ENCODE measurements at places on chromosomes 7 and 10.

DNA sequence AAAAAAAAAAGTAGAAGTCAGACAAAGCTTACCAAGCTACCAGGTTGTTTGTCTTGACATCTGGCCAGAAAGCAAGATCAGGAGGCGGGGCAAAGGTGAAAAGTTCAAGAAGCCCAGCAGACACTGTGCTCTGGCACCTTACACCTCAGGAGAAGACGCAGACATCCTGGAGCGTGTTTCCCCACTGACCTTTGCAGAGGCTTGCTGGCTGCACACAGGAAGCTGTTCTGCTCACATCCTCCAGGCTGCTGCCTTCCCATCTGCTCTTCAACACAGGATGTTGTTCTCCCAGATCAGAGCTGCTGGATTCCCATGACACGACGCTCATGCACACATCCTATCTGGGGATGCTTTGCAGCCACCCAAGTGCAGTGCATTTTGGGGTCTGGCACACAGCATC is 174.4 kb upstream of the KIAA1217 start:
- no peak for DNase-seq

DNA sequence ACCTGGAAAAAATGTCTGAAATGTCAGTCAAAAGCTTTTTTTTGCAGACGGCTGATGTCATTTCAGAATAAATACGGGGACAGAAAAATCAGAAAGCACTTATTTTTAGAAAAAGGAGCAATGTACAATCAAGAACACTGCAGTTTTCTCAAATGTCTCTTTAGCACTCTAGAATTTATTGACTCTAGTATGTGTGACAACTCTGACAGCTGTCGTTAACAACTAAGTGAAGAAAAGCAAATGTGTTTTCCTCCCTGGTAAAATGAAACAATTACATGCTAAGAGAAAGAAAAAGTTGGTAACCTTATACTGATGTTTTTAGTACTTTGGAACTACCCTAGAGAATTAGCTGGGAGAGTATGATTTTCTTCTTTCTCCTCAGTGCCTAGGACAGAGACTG is 497.4 kb downstream of the GRM8 start:
- no peak for DNase-seq

DNA sequence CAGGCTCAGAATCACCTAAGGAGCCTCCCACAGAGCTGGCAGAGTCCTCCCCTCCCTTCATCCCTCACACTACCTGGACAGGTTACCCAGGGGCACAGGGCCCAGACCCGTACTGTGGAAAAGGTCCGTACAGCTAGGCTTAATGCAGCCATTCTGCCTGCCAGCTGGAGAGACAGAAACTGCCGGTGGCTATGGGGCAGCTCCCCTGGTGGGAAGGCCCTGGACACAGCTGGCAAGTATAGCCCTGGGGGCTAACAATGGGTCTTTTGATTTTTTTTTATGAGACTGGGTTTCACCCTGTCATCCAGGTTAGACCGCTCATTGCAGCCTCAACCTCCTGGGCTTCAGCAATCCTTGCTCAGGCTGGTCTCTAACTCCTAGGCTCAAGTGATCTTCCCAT is 68.3 kb downstream of the GNA12 start:
- no peak for DNase-seq

- peak; percentile 63 for DNase-seq
These were observed at the start of gene DLG5 for GRCh38 chr10:77926566-77927401. Gene DLG5 (minus strand): TSS chr10:77926755. CDS start chr10:77926520, 235 bp downstream.

- peak; percentile 86 for DNase-seq
These were observed 94.0 kb downstream of the GRK5 start for GRCh38 chr10:119301397-119301796.

GRCh38 chr7:90923541-90923997 is 327.4 kb downstream of the CDK14 start:
- DNase-seq: no peak

DNA sequence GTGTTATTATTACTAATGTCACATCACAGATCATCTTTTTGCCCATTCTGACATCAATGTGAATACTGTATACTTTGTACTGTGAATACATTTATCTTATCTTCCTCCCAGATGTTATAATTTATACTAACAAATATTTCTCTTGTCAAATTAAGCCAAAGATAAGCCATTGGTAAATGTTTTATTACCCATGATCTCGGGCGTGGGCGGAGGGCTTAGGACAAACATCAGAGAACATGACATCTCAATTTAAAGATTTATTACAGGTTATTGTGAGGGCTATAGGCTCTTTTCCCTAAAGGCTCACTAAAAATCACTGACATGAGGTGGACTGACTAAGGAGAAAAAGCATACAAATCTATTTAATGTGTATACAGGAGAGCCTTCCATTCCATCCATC is 58.2 kb upstream of the DGKB start:
- DNase-seq: no peak

GRCh38 chr10:28180654-28181053 is 122.2 kb downstream of the MPP7 start:
- DNase-seq: no peak

- DNase-seq: no peak
These were observed 49.9 kb downstream of the NRCAM start for GRCh38 chr7:108406222-108406890.

DNA sequence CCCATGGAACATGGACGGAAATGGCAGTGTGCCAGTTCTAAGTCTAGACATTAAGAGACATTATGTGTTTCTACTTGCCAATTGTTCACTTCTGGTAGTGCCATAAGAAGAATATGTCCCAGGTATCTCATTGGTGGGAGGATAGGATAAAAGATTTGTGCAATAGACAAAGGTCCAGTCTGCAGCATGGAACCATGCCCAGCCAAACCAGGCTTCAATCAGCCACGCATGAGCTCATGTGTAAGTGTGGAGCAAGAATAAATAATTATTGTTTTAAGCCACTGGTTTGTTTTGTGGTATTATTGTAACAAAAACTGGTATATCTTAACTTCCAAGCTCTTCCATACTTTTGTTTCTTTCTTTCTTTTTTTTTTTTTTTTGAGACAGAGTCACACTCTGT is 153.6 kb upstream of the CTTNBP2 start:
- no peak for DNase-seq

GRCh38 chr10:112330162-112330561 is 43.8 kb upstream of the ACSL5 start:
- DNase-seq: no peak

- no peak for DNase-seq
These were observed 50.2 kb downstream of the LOXL4 start for GRCh38 chr10:98217801-98218200.

GRCh38 chr10:50508315-50509051 is 115.3 kb downstream of the SGMS1 start:
- DNase-seq: peak; percentile 74

DNA sequence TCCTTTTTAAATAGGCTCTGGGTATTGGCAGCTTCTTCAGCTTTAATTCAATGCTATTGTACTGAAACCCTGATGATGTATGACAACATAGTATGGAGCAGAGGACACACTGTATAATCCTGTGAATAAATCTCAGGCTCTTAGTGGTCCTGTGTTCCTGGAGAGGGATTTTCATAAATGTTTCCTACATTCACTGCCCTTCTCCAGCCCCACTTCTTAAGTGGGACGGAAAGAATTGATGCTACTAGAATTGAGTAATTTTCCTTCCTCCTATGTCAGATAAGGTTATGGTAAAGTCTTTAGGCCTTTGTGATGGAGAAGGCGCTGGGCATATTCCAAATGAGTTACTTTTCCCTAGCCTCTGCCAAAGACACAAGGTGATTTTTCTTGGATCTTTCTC is 779.4 kb downstream of the TNS3 start:
- no peak for DNase-seq

GRCh38 chr7:30389791-30390190 is 88.8 kb downstream of the NOD1 start:
- DNase-seq: no peak

- no peak for DNase-seq
These were observed 34.8 kb upstream of the PURB start for GRCh38 chr7:44920119-44920518.

DNA sequence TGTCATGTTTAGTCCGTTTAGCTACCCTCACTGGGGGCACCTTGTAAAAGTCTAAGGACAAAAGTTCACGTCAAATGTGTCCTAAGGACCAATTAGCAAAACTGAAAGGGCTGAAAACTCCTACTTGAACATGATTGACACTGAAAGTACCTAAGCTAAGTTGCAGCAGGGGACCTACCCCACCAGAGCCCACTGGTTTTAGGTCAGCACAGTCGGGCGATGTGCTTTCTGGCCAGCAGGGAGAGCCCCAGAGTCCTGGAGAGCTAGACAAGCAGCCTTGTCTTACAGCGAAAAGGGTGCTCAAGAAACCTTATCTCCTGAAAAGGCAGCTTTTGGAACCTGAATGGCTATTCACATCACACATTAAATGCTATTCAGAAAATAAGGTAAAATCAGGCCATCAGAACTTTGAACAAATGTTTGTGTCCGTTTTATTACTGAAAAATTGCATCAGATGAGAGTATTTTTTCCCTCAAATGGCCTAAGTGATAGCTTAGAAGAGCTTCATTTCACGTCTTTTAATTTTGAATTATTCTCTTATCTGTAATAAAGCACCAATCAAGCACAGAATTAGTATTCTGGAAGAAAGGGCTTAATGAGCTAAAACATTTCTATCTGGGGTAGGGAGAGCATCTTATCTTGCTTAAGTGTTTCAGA is 52.2 kb upstream of the MKI67 start:
- peak; percentile 77 for DNase-seq

DNA sequence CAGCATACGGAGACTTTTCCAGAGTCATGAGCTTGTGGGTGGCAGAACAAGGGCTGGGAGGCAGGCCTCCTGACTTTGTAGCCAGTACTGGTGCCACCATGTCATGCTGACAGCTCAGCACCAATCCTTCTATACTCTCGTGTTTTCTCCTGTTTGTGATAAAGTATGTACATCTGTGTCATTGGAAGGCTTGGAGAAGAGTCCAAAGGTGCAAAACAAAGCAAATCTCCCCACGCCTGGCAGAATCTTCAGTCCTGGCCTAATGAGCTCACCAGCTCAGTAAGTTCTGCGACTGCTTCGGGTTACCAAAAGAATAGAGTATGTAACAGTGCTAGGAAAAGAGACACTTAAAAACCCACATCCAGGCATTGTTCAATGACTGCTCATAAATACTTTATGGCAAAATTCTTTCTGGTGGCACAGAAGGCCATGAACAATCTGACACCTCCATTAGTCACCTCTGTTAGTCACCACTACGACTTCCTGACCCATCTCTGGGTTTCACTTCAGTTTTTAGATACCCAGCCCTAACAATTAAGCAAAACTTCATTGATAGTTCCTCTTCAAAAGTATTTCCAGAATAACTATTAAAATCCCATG is 24.5 kb downstream of the STEAP1 start:
- DNase-seq: no peak

DNA sequence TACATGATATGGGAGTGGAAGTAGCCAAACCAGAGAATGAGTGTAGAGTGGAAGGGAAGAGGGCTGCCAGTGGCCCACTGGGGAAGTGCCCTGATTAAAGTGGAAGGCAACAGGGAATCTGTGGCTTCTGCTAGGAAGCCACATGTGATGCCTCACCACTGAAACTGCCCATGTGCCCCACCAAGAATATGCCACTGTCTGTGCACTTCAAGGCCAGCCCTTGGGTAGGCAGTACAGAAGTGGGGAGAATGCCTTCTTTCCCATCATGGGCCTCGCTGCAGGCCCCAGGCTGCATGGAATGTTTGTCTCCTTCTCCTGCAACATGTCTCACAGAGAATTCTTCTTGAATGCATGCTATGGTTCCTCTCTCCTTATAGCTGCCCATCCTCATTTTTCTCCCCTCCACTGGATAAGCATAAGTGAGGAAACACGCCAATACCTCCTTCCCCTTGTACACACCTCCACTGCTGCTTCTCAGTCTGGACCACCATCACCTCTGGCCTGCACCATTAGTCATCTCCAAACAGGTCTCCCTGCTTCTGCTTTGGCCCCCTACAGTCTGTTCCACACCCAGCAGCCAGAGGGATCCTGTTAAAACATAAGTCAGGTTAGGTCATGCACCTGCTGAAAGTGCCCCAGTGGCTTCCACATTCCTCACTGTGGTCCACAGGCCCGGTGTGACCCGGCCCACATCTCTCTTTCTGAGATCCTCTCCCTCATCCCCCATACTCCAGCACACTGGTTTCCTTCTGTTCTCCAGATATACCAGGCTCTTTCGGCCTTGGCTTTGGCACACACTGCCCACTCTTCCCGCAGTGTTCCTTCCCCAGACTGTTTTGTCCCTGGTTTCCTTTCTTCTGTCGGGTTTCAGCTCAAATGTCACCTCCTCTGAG is 37.1 kb downstream of the SNX10 start:
- DNase-seq: no peak

DNA sequence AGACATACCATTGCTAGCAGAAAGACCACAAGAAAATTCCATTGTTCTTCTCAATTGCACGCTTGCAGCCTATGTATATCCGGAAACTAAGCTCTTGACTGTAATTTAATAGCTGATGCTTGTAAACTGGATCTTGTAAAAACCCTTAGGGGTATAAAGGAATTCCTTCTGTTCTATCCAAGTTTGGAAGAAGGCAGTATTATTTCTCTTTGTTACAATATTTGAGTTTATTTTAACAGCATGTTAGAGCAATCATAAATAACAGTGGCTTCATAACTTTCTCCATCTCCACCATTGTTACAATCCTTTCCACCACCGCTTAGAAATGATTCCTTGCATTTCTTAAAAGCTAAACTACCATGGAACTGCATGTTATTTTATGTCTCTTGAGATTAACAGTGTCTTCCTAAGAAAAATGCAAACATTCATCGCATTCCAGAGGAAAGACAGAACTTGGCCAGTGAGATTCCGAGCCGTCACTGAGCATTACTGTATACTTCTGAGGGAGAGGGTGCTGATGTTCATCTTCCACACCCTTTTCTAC is 92.5 kb downstream of the TRIL start:
- DNase-seq: no peak

DNA sequence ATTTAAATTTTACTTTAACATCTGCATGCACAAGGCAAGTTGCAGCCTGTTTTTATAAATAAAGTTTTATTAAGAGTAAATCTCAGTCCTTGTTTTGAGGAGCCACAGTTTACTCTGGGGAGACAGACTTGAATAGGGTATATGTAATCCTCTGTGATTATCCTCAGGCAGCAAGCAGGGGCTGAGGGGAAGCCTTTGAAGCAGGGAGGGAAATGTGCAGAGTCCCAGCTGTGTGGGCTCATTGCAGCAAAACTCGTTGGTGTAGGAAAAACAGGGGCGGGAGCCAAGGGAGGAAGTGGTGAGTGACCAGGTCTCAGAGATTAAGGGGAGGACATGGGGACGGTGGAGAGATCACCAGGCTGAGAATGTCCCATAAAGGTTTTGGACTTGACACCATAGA is 34.3 kb upstream of the SMC3 start:
- DNase-seq: no peak

DNA sequence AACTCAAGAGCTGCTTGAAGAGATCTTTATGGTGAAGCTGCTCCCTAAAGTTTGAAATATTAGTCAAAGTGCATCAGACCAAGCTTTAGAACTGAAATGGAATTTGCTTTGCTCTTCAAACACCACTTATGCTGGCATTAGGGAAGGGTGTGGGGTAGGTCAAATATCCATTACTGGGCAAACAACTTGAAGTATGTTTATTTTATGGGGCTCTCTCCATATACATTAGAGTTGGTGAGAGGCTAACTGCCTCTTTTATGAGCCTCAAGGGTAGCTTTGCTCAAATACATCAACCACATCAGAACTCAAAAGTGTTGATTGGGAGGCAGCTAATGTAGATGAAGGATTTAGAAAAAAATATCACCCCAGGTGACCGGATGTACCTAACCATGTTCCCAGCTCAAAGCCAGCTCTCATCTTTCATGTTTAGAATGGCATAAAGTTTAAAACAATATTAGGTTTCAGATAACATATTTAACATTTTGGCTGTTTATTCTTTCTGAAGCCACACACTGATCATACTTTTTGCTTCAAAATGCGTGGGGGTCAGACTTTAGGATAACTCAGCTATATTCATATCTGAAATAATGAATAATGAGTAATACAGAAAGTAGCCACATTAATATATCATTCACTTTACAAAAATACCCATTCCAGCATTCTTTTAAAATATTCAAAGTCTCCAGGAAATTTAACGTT is 318.6 kb downstream of the PTEN start:
- DNase-seq: no peak

Data from activated effector memory CD4-positive, alpha-beta T cell treated with anti-CD3 and anti-CD28 coated beads, Interleukin-2, amount 50 U/mL, for 16 hours (primary cell).